ENCODE measurements at places on chromosomes 2 and 18.

DNA sequence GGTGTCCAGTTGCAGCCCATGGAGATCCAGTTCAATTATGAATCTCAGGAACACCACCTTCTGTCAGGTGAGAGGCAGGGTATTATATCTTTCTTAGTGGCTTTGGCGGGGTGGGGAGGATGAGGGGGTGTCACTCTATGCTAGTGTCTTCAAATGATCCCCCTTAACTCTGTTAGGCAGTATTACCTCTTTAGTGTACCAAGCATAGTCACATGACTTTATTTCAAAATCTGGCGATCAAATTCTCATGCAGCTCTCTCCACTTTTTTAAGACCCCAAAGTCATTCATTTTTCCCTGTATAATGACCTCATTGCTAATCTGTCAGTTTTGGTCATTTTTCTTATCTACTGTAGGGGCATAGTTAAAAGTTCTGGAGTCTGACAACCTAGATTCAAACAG lies 1.1 kb upstream of the ZSCAN30 start:
- DNase-seq, result no peak

DNA sequence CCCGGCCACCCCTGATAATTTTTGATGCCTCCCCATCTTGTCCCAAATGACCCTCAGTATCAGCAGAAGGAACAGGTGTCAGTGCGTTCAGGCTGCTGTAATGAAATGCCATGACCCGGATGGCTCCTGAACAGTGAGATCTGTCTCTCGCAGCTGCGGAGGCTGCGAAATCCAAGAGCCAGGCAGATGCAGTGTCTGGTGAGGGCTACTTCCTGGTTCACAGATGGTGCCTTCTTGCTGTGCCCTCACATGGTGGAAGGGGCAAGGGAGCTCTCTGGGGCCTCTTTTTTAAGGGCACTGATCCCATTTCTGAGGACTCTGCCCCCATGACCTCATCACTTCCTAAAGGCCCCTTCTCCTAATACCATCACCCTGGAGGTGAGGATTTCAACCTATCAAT lies 152.2 kb downstream of the TWIST2 start:
- no peak for DNase-seq

DNA sequence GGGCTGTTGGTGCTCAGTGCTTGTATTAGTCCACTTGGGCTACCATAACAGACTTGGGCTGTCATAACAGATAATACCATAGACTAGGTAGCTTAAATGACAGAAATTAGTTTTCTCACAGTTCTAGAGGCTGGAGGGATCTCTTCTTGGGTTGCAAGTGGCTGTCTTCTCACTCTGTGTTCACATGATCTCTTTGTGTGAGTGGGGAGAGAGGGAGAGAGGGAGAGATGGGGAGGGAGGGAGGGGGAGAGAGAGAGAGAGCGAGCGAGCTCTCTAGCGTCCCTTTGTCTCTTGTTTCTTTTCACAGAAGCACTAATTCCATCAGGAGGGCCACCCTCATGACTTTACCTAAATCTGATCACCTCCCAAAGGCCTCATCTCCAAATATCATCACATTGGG lies 4.5 kb upstream of the XRCC5 start:
- DNase-seq, result no peak

DNA sequence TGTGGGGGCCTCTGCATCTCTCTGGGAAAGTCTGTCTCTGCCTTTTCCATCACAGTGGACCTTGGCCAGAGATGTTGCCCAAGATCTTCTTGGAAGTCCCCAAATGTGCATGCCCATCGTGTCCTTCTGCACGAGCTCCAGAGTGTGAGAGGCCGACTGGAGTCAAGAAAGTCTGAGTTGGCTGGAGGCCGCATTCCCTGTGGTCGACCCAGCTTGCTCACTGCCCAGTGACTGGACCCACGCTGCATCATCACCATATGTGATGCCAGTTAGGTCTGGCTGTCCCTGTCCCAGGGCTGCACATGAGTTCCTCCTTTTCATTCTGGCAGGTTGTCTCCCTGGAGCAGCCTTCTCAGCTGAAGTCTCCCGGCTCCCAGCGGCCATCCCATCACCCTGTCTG lies 93.8 kb downstream of the ARL4C start:
- DNase-seq, result no peak

- DNase-seq, result no peak
These were observed 50.0 kb upstream of the ACMSD start for GRCh38 chr2:134788417-134788816.

All from fibroblast of skin of right biceps (primary cell).